ENCODE measurements at places on chromosomes 1 and 21. TPM values are rescaled to one million over a fixed set of nuclear protein-coding genes. Genes with fewer than 3 reads are reported as not detected.

The KRTAP6-1 gene
- not detected for total RNA-seq

The TAS1R1 gene
- total RNA-seq = not detected

The AXDND1 gene
- total RNA-seq = not detected

GRCh38 chr1:89582571-89582970 lies 50.3 kb upstream of the LRRC8C start:
- DNase-seq = no peak

Measured in mesenteric fat pad (tissue), 1 donor.